IMR-90 (cell line): ENCODE measurements at places on chromosomes 5 and 9. TPM values are rescaled to one million over a fixed set of nuclear protein-coding genes. Genes with fewer than 3 reads are reported as not detected.

DNA sequence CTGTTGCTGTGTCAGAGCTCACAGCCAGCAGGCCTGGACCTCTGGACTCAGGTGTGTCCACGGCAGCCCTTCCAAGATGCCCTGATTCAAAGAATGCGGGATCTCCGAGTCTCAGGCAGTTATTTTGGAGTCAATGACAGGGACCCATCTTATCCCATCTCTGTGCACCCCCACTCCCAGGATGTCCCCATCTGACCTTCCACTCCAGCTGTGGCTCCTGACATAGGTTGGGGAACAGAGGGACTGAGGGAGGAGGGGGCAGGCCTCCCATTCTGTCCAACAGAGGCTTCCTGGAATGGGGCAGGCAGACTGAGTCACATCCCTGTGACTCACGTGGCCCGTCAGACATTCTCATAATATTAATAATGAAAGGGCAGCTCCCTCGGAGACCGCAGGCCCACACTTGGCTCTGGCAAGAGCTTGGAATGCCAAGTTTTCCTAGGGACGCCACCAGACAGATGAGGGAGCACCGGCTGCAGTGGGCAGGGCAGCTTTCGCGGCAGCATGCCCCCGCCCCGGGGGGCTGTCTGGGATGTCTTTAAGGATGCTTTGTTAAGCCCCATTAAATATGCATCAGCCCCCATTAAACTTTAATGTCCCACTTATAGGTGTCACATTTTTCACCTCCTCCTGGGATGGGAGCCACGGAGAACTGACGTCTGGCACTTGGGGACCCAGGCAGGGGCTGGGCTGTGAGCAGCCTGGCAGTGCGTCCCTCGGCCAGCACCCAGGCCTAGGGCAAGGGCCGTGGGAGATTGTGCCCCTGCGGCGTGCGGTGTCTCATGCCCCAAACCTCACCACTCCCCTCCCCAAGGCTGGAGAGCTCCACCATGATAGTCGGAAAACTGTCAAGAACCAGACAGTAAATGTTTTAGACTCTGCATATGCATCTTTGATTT, 23.6 kb upstream of the FIBCD1 start:
- H3K4me1 ChIP-seq: peaks cover 10% of the 10 kb centered on the region
- H3K36me3 ChIP-seq: no peaks in the 10 kb centered on the region
- peak overlapping the region; percentile 34 for H3K27ac ChIP-seq
- H3K4me3 ChIP-seq: no peak overlapping the region
- DNase-seq: peak; percentile 95

DNA sequence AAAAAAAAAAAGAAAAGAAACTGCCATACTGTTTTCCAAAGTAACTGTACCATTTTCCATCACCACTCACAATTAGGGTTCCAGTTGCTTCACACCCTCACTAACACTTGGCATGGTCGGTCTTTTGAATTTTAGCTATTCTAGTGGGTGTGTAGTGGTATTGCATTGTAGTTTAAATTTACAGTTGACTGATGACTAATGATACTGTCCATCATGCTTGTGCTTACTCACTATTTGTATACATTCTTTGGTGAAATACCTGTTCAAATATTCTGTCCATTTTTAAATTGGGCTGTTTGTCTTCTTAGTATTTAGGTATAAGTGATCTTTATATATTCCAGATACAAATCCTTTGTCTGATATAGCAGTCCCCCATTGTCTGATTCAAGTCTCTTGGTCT, 36.2 kb upstream of the ZNF169 start:
- H3K36me3 ChIP-seq: no peaks in the 10 kb centered on the region
- H3K27me3 ChIP-seq: no peaks in the 10 kb centered on the region
- no peak overlapping the region for H3K27ac ChIP-seq
- no peaks in the 10 kb centered on the region for H3K4me1 ChIP-seq

- DNase-seq: peak; percentile 21
- H3K4me3 ChIP-seq: no peak overlapping the region
- H3K4me1 ChIP-seq: peaks cover 28% of the 10 kb centered on the region
Observed at GRCh38 chr9:89023740-89024139, 32.5 kb downstream of the S1PR3 start.

GRCh38 chr9:37424686-37425297, 2.3 kb downstream of the GRHPR start:
- H3K4me3 ChIP-seq: no peak overlapping the region
- H3K27ac ChIP-seq: no peak overlapping the region
- no peak for DNase-seq

DNA sequence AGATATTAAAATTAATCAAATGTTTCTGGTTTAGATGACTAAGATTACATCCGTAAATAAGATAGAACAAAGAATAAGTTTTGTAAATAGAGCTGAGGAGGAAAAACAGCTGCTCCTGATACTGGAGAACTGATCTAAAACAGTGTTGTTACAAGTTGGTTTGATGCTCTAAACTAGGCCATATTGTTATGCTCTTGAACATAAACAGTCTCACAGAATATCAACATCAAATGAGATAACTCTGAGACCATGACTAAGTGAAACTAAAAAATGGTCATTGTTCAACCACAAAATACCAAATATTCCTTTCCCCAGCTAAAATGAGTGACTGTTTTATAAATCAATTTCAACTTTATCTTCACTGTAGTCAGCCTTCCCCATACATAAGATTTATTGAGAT, 16.5 kb upstream of the SRFBP1 start:
- no peak for DNase-seq
- no peaks in the 10 kb centered on the region for H3K4me1 ChIP-seq

- no peaks in the 10 kb centered on the region for H3K4me1 ChIP-seq
- no peaks in the 10 kb centered on the region for H3K36me3 ChIP-seq
- no peak overlapping the region for H3K27ac ChIP-seq
- H3K27me3 ChIP-seq: peaks cover 20% of the 10 kb centered on the region
- DNase-seq: no peak
Observed at GRCh38 chr9:136773386-136774044, 9.2 kb upstream of the LCN15 start.

DNA sequence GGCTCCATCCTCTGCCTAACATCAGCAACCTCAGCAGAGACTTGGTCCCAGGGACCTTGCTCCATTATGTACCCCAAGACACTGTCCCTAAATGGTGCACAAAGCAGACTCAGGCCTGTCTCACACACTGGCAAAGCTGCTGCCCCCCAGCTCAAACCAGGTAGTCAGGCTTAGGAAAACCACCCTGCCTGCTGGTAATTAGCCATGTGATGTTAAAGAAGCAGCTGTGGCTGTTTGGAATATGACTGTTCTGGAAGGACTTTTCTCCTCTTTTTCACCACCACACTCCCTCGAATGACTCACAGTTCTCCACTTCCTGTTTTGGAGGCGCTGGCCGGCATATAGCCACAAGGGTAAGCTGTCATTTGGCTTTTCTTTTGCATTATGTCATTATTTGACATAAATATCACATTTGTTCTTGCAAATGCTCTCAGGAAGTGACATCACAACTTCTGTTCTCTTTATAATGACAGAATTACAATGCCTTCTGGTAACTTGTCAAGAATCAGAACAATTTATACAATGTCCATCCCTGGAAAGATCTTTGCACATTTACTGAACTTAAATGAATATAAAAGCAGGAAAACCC, 113.9 kb downstream of the SUSD1 start:
- peak overlapping the region; percentile 97 for H3K27ac ChIP-seq
- no peaks in the 10 kb centered on the region for H3K36me3 ChIP-seq
- peak; percentile 99 for DNase-seq
- no peak overlapping the region for H3K4me3 ChIP-seq
- peaks cover 26% of the 10 kb centered on the region for H3K4me1 ChIP-seq

- peak overlapping the region; percentile 50; the same call in 1 of the 2 replicates for H3K4me3 ChIP-seq
- H3K27me3 ChIP-seq: peaks cover 2% of the 10 kb centered on the region; the same call in 1 of the 2 replicates
- DNase-seq: peak; percentile 14
- H3K4me1 ChIP-seq: no peaks in the 10 kb centered on the region; the same call in 1 of the 2 replicates
- H3K27ac ChIP-seq: no peak overlapping the region
- H3K36me3 ChIP-seq: no peaks in the 10 kb centered on the region
Observed at GRCh38 chr5:180090769-180091546, 19.4 kb upstream of the RNF130 start.

Gene SHC3
- 4.5 and 5.9 TPM in 2 replicates for polyA plus RNA-seq

Gene PLPP7
- polyA plus RNA-seq: 1.2 TPM in 2 replicates

Gene RFX3
- polyA plus RNA-seq: 0.95 and 1.7 TPM in 2 replicates

Gene PROB1
- polyA plus RNA-seq: 0.36 and 0.38 TPM in 2 replicates
